CD4-positive, alpha-beta T cell treated with Interleukin-1 beta for 1 hour (primary cell): ENCODE measurements at places on chromosomes 5 and 9.

- no peak for DNase-seq
Observed at GRCh38 chr5:55211184-55211874, 15.8 kb downstream of the MCIDAS start.

GRCh38 chr9:118503236-118503635 is 799.0 kb downstream of the TLR4 start:
- DNase-seq: no peak

DNA sequence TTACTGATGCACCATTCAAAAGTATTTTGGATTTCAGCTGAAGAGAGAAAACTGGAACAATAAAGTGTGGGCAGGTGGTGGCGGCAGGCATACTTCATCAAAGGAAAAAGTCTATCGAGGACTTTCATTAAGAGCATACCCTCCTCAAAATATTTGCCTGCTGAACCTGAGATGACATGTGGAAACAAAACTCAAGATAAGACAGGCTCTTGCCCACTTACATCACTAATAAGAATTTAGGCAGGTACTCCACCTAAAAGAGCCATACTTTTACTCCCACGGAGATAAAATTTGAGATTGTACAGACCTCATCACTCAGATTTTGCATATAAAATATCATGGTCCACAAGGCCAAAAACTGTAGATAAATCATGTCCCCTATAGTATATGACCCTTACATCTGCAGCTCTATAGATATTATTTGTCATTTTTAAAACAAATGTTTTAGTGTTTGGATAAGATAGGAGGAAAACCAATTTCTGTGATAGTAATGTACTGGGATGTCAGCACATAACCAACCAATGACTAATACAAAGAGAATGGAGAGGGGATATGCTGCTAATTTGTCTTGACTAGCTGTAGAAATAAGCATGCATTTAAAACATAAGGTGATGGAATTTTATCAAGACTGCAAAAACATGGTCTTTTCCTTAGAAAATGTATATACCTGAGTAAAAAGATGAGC is 730.6 kb upstream of the ZNF608 start:
- DNase-seq: no peak

- no peak for DNase-seq
Observed at GRCh38 chr5:147966326-147966725, 60.0 kb upstream of the C5orf46 start.

DNA sequence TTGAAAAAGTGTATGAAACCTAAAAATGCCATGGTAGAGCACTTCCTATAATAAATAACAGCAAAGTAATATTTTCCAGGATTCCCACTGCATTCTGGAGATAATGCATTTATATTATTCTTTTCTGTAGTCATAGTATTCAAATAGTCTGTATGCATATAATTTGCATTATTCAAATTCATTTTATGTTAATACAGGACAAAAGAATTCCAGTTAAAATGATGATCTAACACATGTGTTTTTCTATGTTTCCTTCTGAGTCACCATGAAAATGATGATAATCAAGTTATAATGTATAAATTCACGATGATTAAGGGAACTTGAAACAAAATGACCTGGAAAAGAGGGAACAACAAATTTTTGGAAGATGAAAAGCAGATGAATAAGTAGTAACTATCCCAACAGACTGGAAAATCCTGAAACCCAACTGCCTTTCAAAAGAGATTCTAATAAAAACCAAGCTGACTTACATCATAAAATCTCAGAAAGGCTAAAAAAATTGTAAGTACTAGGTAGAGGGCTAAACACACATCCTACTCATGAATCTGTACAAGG is 358.6 kb upstream of the PAPPA start:
- DNase-seq: no peak
